Cardiac muscle cell (in vitro differentiated cells and primary cell): ENCODE measurements at places on chromosomes 4 and X. TPM values are rescaled to one million over a fixed set of nuclear protein-coding genes. Genes with fewer than 3 reads are reported as not detected.

The PAGE1 gene
- polyA plus RNA-seq, result not detected in 2 replicates

The HSFX1 gene
- 2.6 and 3.5 TPM in 2 replicates for polyA plus RNA-seq

The STATH gene
- 1.9 TPM in 1 of 2 replicates, not detected in the other for polyA plus RNA-seq

The NHS gene
- 0.06 and 0.72 TPM in 2 replicates for polyA plus RNA-seq

The SSX4B gene
- polyA plus RNA-seq, result not detected in 2 replicates

The CNGA1 gene
- 0.54 and 2.2 TPM in 2 replicates for polyA plus RNA-seq

The MAGEA4 gene
- polyA plus RNA-seq, result not detected in 2 replicates

The IL2RG gene
- polyA plus RNA-seq, result 2.3 TPM in 1 of 2 replicates, not detected in the other

DNA sequence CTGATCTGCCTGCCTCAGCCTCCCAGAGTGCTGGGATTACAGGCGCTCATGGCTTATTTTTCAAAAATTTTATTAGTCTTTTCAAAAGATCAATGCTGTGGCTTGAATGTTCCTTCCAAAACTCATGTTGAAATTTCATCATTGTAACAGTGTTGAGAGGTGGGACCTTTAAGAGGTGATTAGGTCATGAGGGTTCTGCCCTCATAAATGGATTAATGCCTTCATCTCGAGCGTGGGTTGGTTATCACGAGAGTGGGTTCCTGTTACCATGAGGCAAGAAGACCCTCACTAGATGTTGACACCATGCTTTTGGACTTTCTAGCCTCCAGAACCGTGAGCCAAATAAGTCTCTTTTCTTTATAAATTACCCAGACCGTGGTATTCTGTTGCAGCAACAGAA, 30.3 kb downstream of the EIF2S3 start:
- no peaks in the 10 kb centered on the region for H3K4me1 ChIP-seq
- no peak overlapping the region for H3K27ac ChIP-seq
- no peak overlapping the region for H3K4me3 ChIP-seq
- no peak for DNase-seq

DNA sequence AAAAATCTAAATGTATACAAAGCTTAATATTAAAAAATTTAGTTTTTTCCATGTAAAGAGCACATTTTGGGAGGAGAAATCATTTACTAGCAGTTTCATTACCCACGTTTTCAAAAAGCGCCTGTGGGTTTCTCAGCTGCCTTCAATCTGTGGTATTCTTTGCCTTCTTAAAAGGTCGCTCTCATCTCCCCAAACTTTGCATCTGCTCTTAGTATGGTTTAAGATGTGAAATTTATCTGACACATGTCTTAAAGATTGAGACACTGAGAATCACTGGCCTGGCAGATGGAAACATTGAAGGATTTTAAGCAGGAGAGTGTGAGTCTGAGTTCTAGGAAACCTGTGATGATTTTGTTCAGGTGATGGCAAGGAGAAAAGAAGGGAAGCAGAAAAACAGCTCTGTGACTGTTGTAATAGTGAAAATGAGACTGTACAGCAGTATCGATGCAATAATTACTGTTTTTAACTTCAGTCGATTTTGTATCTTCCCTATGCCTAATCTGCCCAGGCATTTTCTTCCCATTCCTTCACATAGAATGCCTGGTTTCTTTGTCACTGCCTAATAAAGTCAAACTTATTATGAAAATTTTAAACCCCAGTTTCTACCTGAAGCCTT, 75.9 kb downstream of the PAQR3 start:
- H3K27me3 ChIP-seq, result no peaks in the 10 kb centered on the region
- DNase-seq, result no peak
- H3K27ac ChIP-seq, result no peak overlapping the region

GRCh38 chrX:135688137-135688536, 25.3 kb upstream of the CT45A1 start:
- H3K4me1 ChIP-seq, result no peaks in the 10 kb centered on the region
- no peak overlapping the region for H3K4me3 ChIP-seq
- no peaks in the 10 kb centered on the region for H3K27me3 ChIP-seq
- H3K36me3 ChIP-seq, result no peaks in the 10 kb centered on the region

- peaks cover 3% of the 10 kb centered on the region for H3K4me1 ChIP-seq
- H3K27ac ChIP-seq, result no peak overlapping the region
- no peak for DNase-seq
- no peak overlapping the region for H3K4me3 ChIP-seq
- no peaks in the 10 kb centered on the region for H3K36me3 ChIP-seq
- H3K27me3 ChIP-seq, result no peaks in the 10 kb centered on the region
These were observed 124.3 kb upstream of the PDE5A start for GRCh38 chr4:119752936-119753335.

DNA sequence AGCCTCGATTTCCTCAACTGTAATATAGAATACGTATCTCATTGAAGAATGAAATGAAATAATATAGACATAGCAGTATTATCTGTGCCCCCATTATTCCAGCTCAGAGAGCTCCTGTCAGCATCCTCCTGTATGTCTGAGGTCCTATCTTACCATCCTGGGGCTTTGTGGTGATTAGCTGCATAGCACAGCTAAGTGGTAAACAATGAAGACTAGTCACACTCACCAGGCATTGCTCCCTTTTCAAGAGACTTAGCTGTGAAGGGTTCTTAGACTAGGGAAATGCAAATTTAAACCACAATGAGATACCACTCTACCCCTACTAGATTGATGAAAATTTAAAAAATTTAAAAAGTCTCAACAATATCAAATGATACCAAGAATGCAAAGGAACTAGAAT, 172.9 kb downstream of the SLC39A8 start:
- DNase-seq, result no peak
- no peaks in the 10 kb centered on the region for H3K36me3 ChIP-seq
- H3K4me3 ChIP-seq, result no peak overlapping the region
- H3K27me3 ChIP-seq, result no peaks in the 10 kb centered on the region
- H3K27ac ChIP-seq, result no peak overlapping the region
- peaks cover 22% of the 10 kb centered on the region for H3K4me1 ChIP-seq

DNA sequence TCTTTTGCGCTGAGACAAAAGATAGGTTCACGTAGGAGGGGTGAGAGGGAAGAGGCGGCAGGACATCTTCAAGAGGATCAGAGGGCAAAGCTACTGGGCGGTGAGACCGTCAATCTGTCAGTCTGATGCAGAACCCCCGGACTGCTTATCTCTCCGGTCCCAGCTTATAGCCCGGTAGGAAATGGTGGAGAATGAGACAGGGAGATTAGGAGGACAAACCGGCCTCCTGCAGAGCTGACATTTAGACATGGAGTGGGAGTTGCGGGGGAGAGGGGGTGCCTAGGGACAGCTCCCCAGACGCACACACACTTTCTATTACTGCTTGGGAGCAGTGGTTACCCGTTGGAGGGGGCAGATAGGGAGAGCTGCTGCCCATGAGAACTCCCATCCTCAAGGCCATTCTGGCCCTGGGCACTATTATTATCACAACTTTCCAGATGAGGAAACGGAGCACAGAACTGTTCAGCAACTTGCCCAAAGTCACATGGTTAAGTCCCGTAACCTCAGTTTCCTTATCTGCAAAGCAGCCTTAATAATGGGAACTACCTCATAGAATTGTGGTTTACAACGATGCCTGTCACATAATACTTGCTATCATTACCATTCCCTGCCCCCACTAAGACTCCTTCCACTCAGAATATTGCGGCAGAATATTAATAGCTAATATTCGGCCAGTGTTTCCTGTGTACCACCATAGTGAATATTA, 1.1 kb upstream of the HDAC6 start:
- peak overlapping the region; percentile 57 for H3K4me3 ChIP-seq
- no peaks in the 10 kb centered on the region for H3K27me3 ChIP-seq
- no peak for DNase-seq
- H3K36me3 ChIP-seq, result no peaks in the 10 kb centered on the region
- H3K4me1 ChIP-seq, result peaks cover 5% of the 10 kb centered on the region
- H3K27ac ChIP-seq, result peak overlapping the region; percentile 95

- no peaks in the 10 kb centered on the region for H3K27me3 ChIP-seq
- H3K36me3 ChIP-seq, result no peaks in the 10 kb centered on the region
- no peak for DNase-seq
- H3K4me3 ChIP-seq, result no peak overlapping the region
- peak overlapping the region; percentile 87 for H3K27ac ChIP-seq
These were observed 13.6 kb downstream of the DDX53 start for GRCh38 chrX:23013366-23013765.

DNA sequence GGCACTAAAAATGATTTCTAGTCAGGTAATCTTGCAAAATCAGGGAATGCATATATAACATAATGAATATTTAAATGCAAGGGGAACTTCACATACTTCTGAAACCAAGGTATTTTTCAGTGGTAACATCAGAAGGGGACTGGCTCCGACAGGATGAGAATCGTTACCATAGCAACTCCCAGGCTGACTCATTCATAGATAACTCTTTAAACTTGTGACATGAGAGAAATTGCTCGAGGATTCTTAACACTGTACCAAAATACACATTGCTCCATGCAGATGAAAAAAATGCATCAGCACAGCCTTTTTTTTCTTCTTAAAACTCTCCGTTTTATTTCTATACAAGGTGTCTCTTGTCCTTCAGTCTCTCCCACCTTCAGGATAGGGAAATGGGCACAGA, 114.3 kb downstream of the GABRB1 start:
- no peak overlapping the region for H3K27ac ChIP-seq
- no peaks in the 10 kb centered on the region for H3K4me1 ChIP-seq
- no peak for DNase-seq
- H3K4me3 ChIP-seq, result no peak overlapping the region

- H3K4me1 ChIP-seq, result peaks cover 13% of the 10 kb centered on the region
- no peak for DNase-seq
- no peak overlapping the region for H3K4me3 ChIP-seq
- no peaks in the 10 kb centered on the region for H3K36me3 ChIP-seq
- H3K27me3 ChIP-seq, result no peaks in the 10 kb centered on the region
These were observed 78.0 kb downstream of the DMD start for GRCh38 chrX:33133320-33133719.
